ENCODE measurements at places on chromosomes 11 and 22.

DNA sequence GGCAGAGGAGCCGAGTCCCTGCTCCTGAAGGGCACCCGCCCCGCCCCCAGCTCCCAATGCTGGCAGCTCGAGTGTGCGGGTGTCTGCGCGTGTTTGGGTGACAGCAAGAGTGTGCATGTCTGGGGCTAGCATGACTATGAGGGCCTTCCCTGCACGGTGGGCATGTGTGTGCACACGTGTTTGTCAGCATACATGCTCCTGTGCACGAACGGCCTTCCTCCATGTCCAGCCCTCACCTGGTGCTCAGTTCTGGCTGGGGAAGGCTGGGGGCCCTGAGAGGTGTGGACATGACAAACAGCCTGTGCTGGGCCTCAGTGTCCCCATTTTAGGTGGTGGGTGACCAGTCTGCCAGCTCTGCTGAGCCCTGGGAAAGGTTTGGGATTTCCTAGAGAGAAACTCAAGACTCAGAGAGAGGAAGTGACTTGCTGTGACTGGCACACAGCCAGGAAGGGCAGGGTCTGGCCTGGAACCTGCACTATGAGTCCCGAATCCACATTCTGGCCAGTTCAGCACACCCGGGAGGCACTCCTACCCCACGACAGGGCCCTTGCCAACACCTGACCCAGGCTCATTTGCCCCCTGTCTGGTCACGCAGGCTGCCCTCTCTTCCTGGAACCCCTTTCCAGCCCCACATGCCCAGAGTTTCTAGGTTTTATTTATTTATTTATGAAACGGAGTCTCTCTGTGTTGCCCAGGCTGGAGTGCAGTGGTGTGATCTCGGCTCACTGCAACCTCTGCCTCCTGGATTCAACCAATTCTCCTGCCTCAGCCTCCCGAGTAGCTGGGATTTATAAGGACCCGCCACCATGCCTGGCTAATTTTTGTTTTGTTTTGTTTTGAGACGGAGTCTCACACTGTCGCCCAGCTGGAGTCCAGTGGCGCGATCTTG, 3.3 kb upstream of the SHISA8 start:
- H3K27ac ChIP-seq, result no peak overlapping the region
- peaks cover 33% of the 10 kb centered on the region for H3K4me1 ChIP-seq
- H3K27me3 ChIP-seq, result peaks cover 75% of the 10 kb centered on the region
- DNase-seq, result peak; percentile 64
- H3K4me3 ChIP-seq, result no peak overlapping the region

DNA sequence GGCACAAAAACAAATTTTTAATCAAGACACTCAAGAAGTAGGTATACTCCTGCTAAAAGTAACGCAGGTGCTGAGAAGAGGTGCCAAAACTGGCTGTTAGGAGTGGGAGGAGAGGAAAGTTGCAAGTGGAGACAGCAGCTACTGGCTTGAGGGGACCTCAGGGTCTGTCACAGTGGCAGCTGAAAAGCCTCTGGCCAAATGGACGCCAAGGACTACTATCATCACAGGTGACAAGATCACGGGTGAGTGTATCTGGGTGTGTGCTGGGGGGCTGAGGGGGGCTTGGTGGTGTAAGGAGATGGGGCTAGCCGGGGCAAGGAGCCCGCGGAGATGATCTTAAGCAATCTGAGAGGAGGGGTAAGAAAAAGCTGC, 687 bp downstream of the ZNF202 start:
- H3K27me3 ChIP-seq, result no peaks in the 10 kb centered on the region
- peak overlapping the region; percentile 84 for H3K27ac ChIP-seq
- H3K4me3 ChIP-seq, result peak overlapping the region; percentile 88
- H3K36me3 ChIP-seq, result no peaks in the 10 kb centered on the region

DNA sequence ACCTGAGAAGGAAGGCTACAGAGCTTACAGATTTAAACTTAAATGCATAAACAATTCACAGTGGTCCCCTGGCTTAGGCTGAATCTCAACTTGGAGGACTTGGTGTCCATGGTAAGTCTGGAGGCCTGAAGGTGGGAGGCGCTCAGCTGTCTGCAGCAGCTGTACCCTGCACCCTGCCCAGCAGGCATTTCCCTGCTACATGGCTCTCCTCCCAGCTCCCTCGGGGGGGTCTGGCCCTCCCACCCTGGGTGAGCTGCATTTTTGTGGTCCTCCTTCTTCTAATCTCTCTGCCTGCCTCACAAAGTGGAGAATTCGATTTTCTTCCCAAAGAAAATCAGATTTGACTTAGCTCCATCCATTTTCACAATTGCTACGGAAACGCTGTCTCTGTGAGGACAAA, 273.2 kb downstream of the KIRREL3 start:
- H3K27me3 ChIP-seq, result peaks cover 3% of the 10 kb centered on the region
- DNase-seq, result no peak
- H3K36me3 ChIP-seq, result no peaks in the 10 kb centered on the region
- no peaks in the 10 kb centered on the region for H3K4me1 ChIP-seq
- H3K4me3 ChIP-seq, result no peak overlapping the region

- H3K4me1 ChIP-seq, result no peaks in the 10 kb centered on the region
- DNase-seq, result no peak
- no peak overlapping the region for H3K4me3 ChIP-seq
- no peaks in the 10 kb centered on the region for H3K36me3 ChIP-seq
- H3K27ac ChIP-seq, result no peak overlapping the region
Measured at GRCh38 chr11:76695771-76696170, 25.2 kb upstream of the LRRC32 start.

DNA sequence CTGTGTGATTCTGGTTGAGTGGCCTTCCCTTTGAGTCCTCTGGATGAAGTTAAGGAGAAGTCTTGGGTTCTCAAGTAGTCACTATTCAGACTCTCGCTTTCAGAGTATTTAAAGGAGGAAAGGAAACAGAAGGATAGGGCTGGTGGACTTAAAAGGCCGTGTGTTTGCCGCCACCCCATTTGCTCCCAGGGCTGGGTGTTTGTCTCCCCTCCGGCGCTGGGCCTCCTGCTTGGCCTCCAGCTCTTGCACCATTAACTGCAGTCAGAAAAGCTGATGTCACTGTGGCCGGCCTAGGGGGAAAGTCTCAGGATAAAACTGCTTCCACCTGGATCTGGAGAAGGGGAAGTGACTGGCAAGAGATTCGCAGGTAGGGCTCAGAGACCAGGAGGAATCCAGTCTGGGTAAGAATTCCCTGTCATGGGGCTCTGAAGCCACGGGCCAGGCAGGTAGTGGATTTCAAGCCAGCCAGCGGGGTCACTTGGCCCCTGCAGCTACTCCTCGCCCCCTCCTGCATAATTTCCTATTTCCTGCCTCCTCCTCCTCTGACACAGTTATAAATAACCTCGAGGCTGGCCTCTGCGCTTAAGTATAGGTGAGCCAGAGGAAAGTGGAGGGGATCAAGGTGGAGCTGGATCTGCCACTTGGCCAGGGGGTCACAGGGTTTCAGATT, 17.1 kb downstream of the TIMP3 start:
- H3K4me1 ChIP-seq, result peaks cover 18% of the 10 kb centered on the region
- no peaks in the 10 kb centered on the region for H3K27me3 ChIP-seq
- no peaks in the 10 kb centered on the region for H3K36me3 ChIP-seq
- no peak overlapping the region for H3K4me3 ChIP-seq
- DNase-seq, result no peak

DNA sequence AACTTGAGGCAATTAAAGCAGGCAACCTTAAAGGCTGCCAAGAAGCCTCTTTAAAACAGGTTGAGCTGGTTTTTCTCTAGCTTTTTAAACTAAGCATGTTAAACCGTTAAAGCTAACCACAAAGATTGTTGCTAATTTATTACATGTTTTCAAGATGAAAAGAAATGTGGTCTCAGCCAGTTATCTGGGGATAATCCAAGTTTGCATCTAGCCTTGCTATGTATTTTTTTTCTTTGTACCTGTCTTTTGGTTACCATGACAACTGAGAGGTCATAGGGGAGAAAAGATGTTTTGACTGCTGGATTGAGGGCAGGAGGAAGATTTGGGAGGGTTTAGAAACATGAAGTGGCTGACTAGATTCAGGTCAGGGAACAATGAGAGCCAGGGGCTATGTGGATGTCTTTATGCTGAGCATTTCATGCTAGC, 19.2 kb upstream of the PGM2L1 start:
- H3K4me3 ChIP-seq, result no peak overlapping the region
- H3K4me1 ChIP-seq, result peaks cover 8% of the 10 kb centered on the region
- H3K27me3 ChIP-seq, result no peaks in the 10 kb centered on the region
- no peaks in the 10 kb centered on the region for H3K36me3 ChIP-seq

GRCh38 chr22:44325718-44326490, 13.2 kb upstream of the SHISAL1 start:
- peaks cover 44% of the 10 kb centered on the region for H3K27me3 ChIP-seq
- peak overlapping the region; percentile 56 for H3K27ac ChIP-seq
- peaks cover 3% of the 10 kb centered on the region for H3K4me1 ChIP-seq
- peak overlapping the region; percentile 55 for H3K4me3 ChIP-seq
- H3K36me3 ChIP-seq, result no peaks in the 10 kb centered on the region

DNA sequence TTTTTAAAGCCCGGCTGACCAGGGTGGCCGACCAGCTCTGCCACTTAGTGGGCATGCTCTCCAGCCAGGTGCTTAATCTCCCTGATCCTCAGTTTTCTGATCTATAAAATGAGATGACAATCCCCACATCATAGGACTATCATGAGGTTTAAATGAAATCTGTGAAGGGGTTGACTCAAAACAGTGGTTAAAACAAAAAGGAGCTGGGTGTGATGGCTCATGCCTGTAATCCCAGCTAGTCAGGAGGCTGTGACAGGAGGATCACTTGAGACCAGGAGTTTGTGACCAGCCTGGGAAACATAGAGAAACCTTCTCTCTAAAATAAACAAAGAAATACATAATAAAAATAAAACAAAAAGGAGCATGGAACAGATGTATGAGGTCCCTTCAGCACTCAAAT, 3.6 kb upstream of the C11orf86 start:
- no peaks in the 10 kb centered on the region for H3K27me3 ChIP-seq
- H3K36me3 ChIP-seq, result no peaks in the 10 kb centered on the region
- DNase-seq, result no peak
- H3K4me3 ChIP-seq, result no peak overlapping the region
- H3K4me1 ChIP-seq, result no peaks in the 10 kb centered on the region

- peak overlapping the region; percentile 84 for H3K27ac ChIP-seq
- H3K27me3 ChIP-seq, result no peaks in the 10 kb centered on the region
- H3K4me3 ChIP-seq, result no peak overlapping the region
- peak; percentile 72 for DNase-seq
Measured at GRCh38 chr22:43126501-43127165, 16.1 kb downstream of the BIK start.

DNA sequence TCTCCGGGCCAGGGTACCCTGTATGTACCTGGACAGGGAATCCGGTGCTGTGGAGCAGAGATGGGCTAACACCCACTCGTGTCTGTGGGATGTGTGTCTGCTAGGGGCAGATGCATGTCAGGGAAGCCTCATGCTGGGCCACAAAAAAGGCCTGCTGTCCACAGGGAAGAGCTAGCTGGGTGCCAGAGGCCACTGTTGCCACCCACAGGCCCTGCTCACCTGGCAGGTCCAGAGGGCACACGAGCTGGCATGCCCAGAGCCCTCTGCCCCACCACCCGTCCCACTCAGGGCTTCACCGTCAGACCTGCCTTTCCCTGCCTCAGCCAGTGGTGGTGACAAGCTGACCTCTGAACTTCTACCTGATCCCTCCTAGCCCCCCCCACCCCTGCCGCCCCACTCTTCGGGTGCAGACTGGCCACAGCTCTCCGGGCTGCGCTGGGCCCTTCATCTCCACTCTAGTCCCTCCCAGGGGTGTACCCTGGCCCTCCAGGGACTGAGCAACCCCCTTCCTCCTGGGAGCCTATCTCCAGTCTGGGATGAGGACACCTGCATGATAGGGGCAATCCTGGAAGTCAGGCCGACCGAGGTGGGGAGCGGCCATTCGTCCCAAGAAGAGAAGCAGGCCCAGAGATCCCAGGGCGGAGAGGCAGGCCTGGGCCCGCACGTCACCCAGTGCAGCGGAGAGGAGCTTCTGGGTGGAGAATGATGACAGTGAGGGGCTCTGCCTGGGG, 1.4 kb downstream of the SLC25A22 start:
- no peaks in the 10 kb centered on the region for H3K27me3 ChIP-seq
- peak overlapping the region; percentile 71 for H3K4me3 ChIP-seq
- H3K4me1 ChIP-seq, result peaks cover 16% of the 10 kb centered on the region

DNA sequence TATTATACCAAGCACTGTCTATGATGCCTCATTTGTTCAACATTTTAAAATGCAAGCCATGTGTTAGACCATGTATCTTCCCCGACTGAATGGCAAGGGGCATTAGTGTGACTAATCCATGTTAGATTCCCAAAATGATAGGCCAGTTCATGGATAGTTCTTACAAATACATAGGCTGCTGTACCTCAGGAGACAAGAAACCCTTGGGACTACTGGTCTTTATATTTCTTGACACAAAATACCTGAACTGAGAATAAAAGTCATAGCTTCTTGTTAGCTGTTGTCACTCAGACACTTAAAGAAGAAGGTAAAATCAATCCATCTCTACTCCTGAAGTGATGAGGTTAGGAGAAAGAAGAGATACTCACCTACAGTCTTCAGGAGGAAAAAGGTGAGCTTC, at the start of gene OR8D4:
Gene OR8D4, plus strand, starts transcription at position 301 of the 400 bp plus-strand sequence. CDS start 4,265 bp downstream, outside the sequence.
- no peak within 1 kb of the TSS for H3K27ac ChIP-seq
- DNase-seq, result no peak
- H3K4me3 ChIP-seq, result no peak within 1 kb of the TSS
- no peaks in the 10 kb centered on the region for H3K4me1 ChIP-seq

- peaks cover 50% of the 10 kb centered on the region for H3K4me1 ChIP-seq
- H3K36me3 ChIP-seq, result peaks cover 19% of the 10 kb centered on the region
- peak overlapping the region; percentile 100 for H3K27ac ChIP-seq
- peak; percentile 91 for DNase-seq
Measured at GRCh38 chr11:65854161-65854592, 3.8 kb downstream of the CFL1 start.

GRCh38 chr22:39530692-39531331, 1.7 kb downstream of the RPS19BP1 start:
- H3K36me3 ChIP-seq, result no peaks in the 10 kb centered on the region
- H3K27me3 ChIP-seq, result no peaks in the 10 kb centered on the region
- no peak overlapping the region for H3K4me3 ChIP-seq

DNA sequence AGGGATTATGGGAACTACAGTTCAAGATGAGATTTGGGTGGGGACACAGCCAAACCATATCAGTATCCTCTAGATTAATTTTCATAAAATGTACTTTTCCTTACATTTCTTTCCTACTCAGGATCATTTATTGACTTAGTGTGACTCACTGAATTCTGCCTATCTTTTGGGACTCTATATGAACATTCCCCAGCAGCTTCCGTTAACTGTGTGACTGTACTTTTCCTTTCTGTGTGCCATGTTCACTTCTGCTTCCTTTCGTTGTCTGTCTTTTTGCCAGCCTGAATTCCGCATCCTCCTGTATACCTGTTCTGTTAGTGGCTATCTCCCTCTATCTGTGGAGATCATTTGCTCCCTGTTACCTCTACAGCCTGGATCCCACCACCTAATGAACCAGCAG, 48.8 kb downstream of the SPECC1L start:
- no peak overlapping the region for H3K4me3 ChIP-seq
- DNase-seq, result no peak
- H3K36me3 ChIP-seq, result peaks cover 21% of the 10 kb centered on the region
- H3K27me3 ChIP-seq, result no peaks in the 10 kb centered on the region
- H3K27ac ChIP-seq, result no peak overlapping the region

GRCh38 chr22:42065438-42066125, 5.0 kb downstream of the NAGA start:
- H3K27ac ChIP-seq, result no peak overlapping the region
- H3K4me3 ChIP-seq, result no peak overlapping the region
- no peak for DNase-seq
- peaks cover 14% of the 10 kb centered on the region for H3K36me3 ChIP-seq
- no peaks in the 10 kb centered on the region for H3K27me3 ChIP-seq
- H3K4me1 ChIP-seq, result peaks cover 8% of the 10 kb centered on the region

- no peak for DNase-seq
- no peak overlapping the region for H3K27ac ChIP-seq
- H3K4me1 ChIP-seq, result no peaks in the 10 kb centered on the region
- H3K4me3 ChIP-seq, result no peak overlapping the region
Measured at GRCh38 chr11:109971184-109971523, 122.0 kb upstream of the ZC3H12C start.

- no peak overlapping the region for H3K4me3 ChIP-seq
- no peaks in the 10 kb centered on the region for H3K36me3 ChIP-seq
- no peaks in the 10 kb centered on the region for H3K27me3 ChIP-seq
- DNase-seq, result no peak
Measured at GRCh38 chr11:8839306-8839956, 71.6 kb upstream of the AKIP1 start.

Data from transverse colon (tissue), 4 donors.